Natural killer cell treated with Interleukin-12 subunit alpha and Interleukin-12 subunit beta and Interleukin-15 and Interleukin-18, amount 100 ng/mL, for 72 hours (primary cell): ENCODE measurements at places on chromosomes 11 and 22. TPM values are rescaled to one million over a fixed set of nuclear protein-coding genes. Genes with fewer than 3 reads are reported as not detected.

DNA sequence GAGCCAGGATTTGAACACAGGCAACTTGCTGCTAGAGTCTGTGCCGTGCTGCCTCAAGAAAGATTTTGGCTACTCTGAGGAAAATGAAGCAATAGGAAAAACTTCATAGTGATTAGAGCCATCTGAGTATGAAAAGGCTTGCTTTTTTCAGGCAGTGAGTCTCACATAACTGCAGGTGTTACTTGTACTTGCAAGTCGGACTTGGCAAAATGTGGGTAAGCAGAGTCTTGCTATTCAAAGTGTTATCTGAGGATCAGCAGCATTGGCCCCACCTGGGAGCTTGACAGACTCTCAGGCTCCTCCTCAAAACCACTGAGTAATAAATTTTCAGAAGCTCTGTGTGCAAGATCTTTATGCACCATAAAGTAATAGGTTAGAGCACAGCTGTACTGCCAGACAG, 18.1 kb downstream of the RNF141 start:
- H3K27me3 ChIP-seq, result no peaks in the 10 kb centered on the region
- H3K36me3 ChIP-seq, result peaks cover 20% of the 10 kb centered on the region
- no peak for DNase-seq
- no peak overlapping the region for H3K4me3 ChIP-seq
- no peak overlapping the region for H3K27ac ChIP-seq

Gene ACCSL
- not detected for total RNA-seq

DNA sequence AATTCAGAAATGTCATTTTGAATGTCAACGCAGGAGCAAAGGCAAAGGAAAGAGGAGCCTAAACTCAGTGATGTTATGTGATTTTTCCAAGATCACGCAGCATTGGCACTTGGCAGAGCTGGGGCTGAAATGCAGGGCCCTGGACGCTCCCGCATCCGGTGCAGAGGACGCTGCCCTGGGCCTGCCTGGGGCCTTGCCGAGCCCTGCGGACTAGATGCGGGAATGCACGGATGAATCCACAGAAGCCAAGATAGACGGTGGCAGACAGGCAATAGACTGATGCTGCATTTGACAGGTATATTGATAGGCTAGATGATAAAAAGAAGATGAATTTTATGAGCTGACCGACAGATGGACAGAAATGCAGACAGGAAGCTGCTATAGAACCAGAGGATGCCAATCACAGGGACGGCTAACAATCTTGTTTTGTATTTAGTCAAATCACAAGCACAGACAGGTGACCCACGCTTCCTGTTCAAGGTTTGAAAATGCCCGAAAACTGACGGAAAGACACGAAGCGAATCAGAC, 696 bp upstream of the MARK2 start:
- H3K4me3 ChIP-seq, result peak overlapping the region; percentile 98
- H3K4me1 ChIP-seq, result peaks cover 48% of the 10 kb centered on the region
- H3K27me3 ChIP-seq, result no peaks in the 10 kb centered on the region
- DNase-seq, result no peak

GRCh38 chr22:28044546-28045173, 125.6 kb upstream of the PITPNB start:
- no peak for DNase-seq
- peaks cover 8% of the 10 kb centered on the region for H3K27me3 ChIP-seq
- H3K36me3 ChIP-seq, result no peaks in the 10 kb centered on the region
- no peaks in the 10 kb centered on the region for H3K4me1 ChIP-seq
- no peak overlapping the region for H3K4me3 ChIP-seq

- H3K4me3 ChIP-seq, result no peak overlapping the region
- H3K27me3 ChIP-seq, result peaks cover 6% of the 10 kb centered on the region
- no peak overlapping the region for H3K27ac ChIP-seq
- peaks cover 16% of the 10 kb centered on the region for H3K4me1 ChIP-seq
- H3K36me3 ChIP-seq, result no peaks in the 10 kb centered on the region
These were observed 10.9 kb downstream of the MRGPRF start for GRCh38 chr11:69002110-69002569.

Gene ASPHD2
- total RNA-seq, result 13.6 TPM

DNA sequence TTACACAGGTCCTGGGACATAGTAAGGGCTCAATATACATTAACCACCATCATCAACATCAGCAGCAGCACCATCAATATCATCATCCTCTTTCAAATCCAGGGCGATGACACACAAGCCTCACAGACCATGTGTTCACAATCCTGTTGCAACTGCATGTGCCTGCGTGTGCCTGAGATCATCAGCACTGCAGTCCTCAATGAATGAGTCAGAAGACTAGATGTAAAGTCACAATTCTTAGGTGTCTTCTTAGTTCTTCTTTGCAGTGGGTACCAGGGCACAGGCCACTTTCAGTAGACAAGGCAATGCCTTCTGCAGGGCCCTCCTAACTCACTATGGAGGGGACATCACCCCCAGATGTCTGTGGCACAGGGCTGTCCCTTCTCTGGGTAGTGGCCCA, 111.1 kb downstream of the MYO18B start:
- no peaks in the 10 kb centered on the region for H3K36me3 ChIP-seq
- H3K4me1 ChIP-seq, result no peaks in the 10 kb centered on the region
- H3K27ac ChIP-seq, result no peak overlapping the region
- no peak overlapping the region for H3K4me3 ChIP-seq

DNA sequence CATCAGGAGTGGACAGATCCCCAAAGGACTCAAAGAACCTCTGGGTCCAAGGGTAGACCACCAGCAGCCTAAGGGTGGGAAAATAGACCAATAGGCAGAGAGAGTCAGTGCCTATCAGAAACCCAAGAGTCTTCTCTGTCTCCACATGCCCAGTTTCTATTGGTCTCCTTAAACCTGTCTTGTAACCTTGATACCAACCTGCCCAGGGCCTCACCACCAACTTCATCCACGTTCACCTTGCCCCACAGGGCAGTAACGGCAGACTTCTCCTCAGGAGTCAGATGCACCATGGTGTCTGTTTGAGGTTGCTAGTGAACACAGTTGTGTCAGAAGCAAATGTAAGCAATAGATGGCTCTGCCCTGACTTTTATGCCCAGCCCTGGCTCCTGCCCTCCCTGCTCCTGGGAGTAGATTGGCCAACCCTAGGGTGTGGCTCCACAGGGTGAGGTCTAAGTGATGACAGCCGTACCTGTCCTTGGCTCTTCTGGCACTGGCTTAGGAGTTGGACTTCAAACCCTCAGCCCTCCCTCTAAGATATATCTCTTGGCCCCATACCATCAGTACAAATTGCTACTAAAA, at the start of gene HBB:
HBB (minus strand) TSS at position 340 of the 579 bp plus-strand sequence; CDS start at position 290, 50 bp downstream.
- no peaks in the 10 kb centered on the region for H3K27me3 ChIP-seq
- no peaks in the 10 kb centered on the region for H3K36me3 ChIP-seq
- no peak for DNase-seq

- H3K27ac ChIP-seq, result no peak overlapping the region
- peaks cover 8% of the 10 kb centered on the region for H3K27me3 ChIP-seq
- no peaks in the 10 kb centered on the region for H3K36me3 ChIP-seq
- H3K4me3 ChIP-seq, result no peak overlapping the region
- DNase-seq, result peak; percentile 40
- peaks cover 2% of the 10 kb centered on the region for H3K4me1 ChIP-seq
These were observed 8.9 kb downstream of the TRPM5 start for GRCh38 chr11:2435288-2436012.

GRCh38 chr11:94549146-94549545, 5.4 kb downstream of the FUT4 start:
- H3K27ac ChIP-seq, result no peak overlapping the region
- H3K4me1 ChIP-seq, result peaks cover 26% of the 10 kb centered on the region
- H3K4me3 ChIP-seq, result no peak overlapping the region
- no peak for DNase-seq
- H3K27me3 ChIP-seq, result no peaks in the 10 kb centered on the region
- no peaks in the 10 kb centered on the region for H3K36me3 ChIP-seq

Gene DCDC1
- not detected for total RNA-seq
